Cardiac ventricle fibroblast (primary cell): ENCODE measurements at places on chromosomes 13 and 19. TPM values are rescaled to one million over a fixed set of nuclear protein-coding genes. Genes with fewer than 3 reads are reported as not detected.

The NOVA2 gene
- 0.24 and 0.31 TPM in 2 replicates for total RNA-seq

The PPM1N gene
- total RNA-seq = 0.44 and 3.5 TPM in 2 replicates

The ZNF844 gene
- 5.4 and 5.5 TPM in 2 replicates for total RNA-seq

The LIM2 gene
- not detected in 2 replicates for total RNA-seq

The SHC2 gene
- 3.1 TPM in 2 replicates for total RNA-seq

The KL gene
- total RNA-seq = not detected in 2 replicates

The PCDH17 gene
- total RNA-seq = under 0.01 TPM in 2 replicates

The PDCD5 gene
- total RNA-seq = 145 and 153 TPM in 2 replicates

The CCDC194 gene
- total RNA-seq = not detected in 2 replicates

The ZNF566 gene
- total RNA-seq = 9.1 and 9.3 TPM in 2 replicates
